ENCODE measurements at places on chromosomes 11 and 22.

DNA sequence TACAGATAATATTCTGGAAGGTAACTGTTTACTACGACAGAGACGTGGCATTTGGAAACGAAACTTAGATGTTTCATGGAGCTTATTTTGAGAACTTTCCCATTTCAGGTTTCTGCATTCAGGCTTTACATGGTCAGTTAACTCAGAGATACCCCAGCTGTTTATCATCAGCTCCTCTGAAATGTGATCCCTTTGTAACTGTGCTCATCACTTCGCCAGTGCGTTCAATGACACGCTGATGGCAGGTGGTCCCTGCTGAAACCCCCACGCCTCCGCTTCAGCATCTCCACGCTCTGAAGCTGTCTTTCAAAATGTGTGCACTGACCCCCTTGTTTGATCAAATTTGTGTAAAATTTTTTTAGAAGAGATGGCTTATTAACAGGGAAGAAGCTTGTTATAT lies 30.5 kb downstream of the ALG12 start:
- no peak for DNase-seq

GRCh38 chr11:19834771-19835170 lies 122.1 kb downstream of the NAV2 start:
- DNase-seq: no peak

DNA sequence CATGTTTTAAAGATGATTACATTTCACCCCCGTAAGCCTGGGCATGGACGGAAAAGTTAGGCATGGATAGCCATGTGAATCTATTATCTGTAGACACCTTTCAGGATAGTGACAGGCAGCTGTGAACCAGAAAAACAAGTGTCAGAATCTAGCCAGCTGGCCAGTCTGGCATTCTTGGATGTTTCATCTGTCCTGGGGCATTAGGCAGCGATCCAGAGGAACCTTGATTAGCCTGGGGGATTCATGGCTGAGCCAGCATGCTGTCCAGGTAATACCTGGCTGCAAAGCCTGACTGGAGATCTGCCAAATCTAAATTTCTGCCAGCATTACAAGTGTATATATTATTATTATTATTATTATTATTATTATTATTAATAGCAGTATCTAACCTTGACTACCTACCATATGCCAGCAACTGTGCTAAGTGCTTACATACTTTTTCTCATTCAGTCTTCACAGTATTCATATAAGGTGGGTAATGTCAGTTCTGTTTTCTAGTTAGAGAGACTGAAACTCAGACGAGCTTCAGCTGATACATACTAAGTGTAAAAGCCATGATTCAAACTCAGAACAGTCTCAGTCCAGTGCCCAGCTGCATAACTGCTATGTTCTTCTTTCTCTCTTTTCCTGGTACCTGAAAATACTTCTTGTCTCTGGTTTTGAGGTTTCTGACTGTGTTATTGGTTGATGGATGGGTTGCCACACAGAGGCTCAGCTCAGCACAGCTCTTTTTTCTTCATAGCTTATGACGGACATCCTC lies 12.8 kb downstream of the BMAL1 start:
- no peak for DNase-seq

- DNase-seq: no peak
These were observed 104.9 kb upstream of the GAL start for GRCh38 chr11:68579455-68579854.

DNA sequence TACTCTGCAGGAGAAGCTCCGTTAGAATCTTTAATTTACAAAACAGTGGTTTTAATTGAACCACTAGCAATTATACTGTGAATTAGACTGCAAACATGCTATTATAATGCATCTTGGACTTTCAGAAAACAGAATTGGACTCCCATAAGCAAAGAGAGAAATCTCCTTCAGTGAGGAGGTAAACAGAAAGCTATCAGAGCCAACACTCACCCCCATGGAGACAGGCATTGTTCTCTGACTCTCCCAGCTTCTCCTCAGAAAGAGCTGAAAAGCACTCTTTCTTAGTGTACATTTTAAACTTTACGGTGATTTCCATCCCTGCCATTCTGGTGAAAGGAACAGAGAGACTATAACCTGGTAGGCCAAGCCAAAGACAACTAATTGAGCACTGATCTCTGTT lies 176.9 kb downstream of the GRIA4 start:
- DNase-seq: no peak

GRCh38 chr22:50269970-50270665 lies at the start of gene MAPK11:
TSS of gene MAPK11 (minus strand) at chr22:50270380. CDS start at chr22:50270292, 88 bp downstream.
- DNase-seq: peak; percentile 55

DNA sequence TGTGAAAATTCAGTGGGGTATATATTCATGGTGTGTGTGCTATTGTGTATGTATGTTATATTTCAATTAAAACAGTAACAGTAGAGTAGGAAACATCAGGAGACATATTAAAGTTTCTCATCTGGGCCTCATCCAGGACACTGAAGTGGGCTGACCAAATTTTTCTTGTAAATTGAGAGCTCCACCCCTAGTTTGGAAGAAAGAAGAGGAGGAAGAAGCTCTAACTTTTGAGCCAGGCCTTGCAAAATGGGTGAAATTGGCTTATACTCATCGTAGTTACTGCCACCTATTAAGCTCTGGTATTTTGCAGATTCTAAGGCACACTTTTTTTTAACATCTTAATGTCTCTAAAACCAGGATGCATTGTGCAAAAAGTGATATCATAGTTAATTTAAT lies 33.7 kb downstream of the TSPAN18 start:
- no peak for DNase-seq

- DNase-seq: no peak
These were observed at the start of gene GAS2L1 for GRCh38 chr22:29306175-29306834. TSS of gene GAS2L1 (plus strand) at chr22:29306650. CDS start at chr22:29308106, 1,456 bp downstream.

GRCh38 chr22:30250661-30251267 lies 4.2 kb upstream of the LIF start:
- no peak for DNase-seq

DNA sequence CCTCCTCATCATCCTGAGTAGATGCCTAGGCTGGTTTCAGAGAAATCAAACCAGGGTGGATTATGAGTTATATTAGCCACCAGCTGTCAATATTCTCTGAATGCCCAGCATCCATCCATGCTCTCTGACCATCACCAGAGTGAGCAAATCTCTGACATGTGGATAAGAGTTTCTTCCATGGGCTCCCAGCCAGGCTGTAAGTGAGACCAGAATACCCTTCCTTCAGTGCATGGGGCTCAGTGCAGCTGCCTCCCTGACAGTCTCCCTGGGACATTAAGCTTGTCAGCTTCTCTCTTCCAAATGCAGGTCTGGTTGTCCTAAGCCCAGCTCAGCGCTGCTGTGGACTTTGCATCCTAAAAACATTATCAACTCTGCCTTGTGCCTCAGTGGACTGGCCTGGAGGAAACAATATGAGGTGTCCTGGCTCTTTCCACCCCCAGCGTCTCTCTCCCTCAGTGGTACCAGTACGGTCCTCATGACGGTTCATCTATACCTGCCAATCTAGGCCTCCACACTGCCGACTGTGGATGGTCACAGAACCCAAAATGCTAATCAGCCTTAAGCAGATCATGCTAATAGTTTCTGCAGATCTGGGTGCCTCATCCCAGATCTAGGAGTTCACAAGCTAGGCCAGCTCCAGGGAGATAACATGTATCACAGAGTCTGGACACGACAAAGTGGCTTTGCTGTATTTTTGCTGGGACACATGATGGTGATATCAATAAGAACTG lies 41.6 kb upstream of the PRAME start:
- DNase-seq: no peak

GRCh38 chr22:19962246-19962908 lies 20.8 kb upstream of the TXNRD2 start:
- peak; percentile 39 for DNase-seq

DNA sequence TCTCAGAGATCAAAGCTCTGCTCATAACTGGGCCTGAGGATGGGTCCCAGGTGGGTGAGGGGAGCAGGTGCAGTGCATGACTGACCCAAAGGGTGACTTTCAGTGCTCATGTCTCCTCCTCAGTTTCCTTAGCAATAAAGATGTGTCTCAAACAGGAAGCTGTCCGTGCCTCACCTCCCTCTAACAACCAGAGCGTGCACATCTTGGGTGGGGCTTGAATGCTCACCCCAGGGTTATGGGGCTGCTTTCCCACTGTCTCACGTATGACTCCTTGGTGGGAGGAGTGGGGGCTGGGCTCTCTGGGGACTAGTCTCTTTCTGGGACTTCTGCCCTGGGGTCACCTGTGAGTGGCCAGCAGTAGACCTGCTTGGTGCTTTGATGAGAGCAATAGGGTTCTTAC lies 53.9 kb upstream of the PHOX2A start:
- no peak for DNase-seq

DNA sequence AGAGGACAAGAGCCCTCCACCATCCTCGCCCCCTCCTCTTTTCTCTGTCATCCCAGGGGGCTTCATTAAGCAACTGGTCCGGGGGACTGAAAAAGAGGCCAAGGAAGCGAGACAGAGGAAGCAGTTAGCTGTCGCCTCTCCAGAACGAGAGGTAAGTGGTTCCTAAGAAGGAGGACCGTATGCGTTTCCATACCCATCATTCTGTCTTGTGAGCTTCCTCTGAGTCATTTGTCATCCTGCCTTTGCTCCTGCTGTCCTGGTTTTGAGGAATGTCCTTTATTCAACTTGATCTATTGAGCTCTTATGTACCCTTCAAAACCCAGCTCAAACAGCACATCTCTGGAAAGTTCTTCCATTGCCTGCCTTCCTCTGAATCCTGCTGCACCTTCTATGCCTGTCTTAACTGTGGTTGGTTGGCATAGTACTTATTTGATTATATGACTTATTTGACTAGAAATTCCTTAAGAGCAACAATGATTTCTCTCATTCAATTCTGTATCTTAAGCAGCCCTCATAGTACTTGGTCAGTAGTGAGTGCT lies 21.3 kb downstream of the MYO18B start:
- no peak for DNase-seq

DNA sequence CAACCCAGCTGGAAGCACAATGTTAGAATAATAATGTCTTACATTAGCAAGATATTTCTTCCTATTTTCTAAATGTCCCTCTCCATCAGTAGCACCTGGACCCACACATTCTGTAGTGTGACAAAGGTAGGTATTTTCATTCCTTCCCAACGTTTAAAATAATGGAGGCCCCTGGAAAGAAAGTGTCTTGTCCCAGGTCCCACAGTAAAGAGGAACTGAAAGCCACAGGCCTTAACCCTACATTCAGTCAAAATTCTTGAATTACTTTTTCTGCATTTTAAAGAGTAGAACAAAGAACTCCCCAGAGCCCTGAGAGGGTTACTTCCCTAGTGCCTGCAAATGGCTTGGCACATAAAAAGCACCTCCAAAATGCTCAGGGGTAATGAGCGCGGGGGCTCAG lies 26.3 kb downstream of the OPCML start:
- no peak for DNase-seq

- no peak for DNase-seq
These were observed 1423.9 kb downstream of the BRD1 start for GRCh38 chr22:48403521-48404403.

GRCh38 chr11:102640946-102641345 lies 15.8 kb upstream of the MMP20 start:
- DNase-seq: no peak

DNA sequence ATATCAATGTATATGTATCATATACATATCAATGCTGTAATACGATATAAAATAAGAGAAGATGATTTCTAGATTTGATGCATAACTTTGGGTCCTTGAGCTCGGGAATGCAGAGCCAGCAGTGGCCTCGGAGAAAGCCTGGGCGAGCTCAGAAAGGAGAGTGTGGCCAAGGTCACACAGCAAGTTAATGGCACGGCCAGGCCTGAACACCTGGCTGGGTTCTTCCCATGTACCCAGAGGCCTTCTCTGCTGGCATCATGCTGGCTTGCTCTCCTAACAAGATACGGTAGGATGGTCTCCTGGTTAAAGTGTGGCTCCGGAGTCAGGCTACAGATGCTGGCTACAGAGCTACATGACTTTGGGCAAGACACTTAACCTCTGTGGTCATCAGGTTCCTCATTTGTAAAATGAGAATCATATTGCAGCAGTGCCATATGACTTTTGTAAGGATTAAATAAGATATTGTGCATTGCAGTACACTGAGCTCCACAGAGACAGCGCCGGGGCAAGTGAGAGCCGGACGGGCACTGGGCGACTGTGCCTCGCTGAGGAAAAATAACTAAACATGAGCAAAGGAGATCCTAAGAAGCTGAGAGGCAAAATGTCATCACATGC lies 29.9 kb downstream of the TPST2 start:
- DNase-seq: no peak

GRCh38 chr11:70778883-70779282 lies 380.6 kb downstream of the CTTN start:
- DNase-seq: no peak

DNA sequence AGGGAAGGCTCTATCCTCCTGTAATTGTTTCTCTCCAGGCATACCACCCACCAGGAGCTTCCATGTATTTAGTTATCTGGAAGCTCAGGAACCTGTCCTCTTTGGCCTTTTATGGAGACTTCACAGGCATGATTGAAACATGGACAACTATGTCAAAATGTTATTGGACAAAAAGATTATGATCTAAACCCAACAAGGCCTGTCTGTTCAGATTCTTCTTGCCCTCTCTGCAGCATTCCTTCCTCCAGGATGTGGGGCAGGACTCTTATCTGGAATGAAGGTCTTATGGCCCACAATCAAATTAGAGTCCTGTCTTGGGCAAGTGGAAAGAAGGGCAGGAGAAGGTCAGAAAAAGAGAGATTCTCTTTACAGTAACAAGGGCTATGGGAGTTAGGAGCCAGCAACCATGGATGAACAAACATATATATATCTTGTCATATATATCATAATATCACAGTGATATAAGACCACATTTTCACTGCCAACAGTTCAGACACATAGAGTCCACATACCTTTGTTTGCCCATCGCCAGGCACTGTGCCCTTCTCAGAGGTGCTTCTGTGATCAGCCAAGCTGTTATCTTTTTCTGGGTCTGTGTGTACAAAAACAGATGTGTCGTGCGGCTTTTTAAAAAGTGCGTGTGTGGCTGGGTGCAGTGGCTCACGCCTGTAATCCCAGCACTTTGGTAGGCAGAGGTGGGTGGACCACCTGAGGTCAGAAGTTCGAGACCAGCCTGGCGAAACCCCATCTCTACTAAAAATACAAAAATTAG lies 42.5 kb upstream of the SUSD2 start:
- DNase-seq: no peak

DNA sequence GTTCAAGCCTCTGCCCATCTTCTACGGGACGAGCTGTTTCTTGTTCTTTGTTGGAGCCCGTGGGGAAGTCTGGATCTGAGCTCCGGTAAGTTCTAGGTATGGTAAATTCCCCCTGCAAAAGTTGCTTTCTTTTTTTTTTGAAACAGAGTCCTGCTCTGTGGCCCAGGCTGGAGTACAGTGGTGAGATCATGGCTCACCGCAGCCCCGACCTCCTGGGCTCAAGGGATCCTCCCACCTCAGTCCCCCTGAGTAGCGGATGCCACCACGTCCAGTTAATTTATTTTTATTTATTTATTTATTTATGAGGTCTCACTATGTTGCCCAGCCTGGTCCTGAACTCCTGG lies 35.5 kb upstream of the MOB2 start:
- no peak for DNase-seq

- no peak for DNase-seq
These were observed 53.0 kb upstream of the TIMP3 start for GRCh38 chr22:32748509-32748908.

- no peak for DNase-seq
These were observed at the start of gene OR2D3 for GRCh38 chr11:6920702-6921101. TSS of gene OR2D3 (plus strand) at chr11:6921002. CDS start at chr11:6921002, 0 bp downstream.

All from naive thymus-derived CD8-positive, alpha-beta T cell (primary cell).